Activated CD8-positive, alpha-beta memory T cell treated with anti-CD3 and anti-CD28 coated beads, Interleukin-2, amount 50 U/mL, for 4 hours (primary cell): ENCODE measurements at places on chromosomes 12 and 14.

GRCh38 chr12:132517740-132518100 lies 27.8 kb downstream of the FBRSL1 start:
- DNase-seq = no peak

GRCh38 chr14:61342932-61343331 lies 21.6 kb downstream of the PRKCH start:
- DNase-seq = no peak

DNA sequence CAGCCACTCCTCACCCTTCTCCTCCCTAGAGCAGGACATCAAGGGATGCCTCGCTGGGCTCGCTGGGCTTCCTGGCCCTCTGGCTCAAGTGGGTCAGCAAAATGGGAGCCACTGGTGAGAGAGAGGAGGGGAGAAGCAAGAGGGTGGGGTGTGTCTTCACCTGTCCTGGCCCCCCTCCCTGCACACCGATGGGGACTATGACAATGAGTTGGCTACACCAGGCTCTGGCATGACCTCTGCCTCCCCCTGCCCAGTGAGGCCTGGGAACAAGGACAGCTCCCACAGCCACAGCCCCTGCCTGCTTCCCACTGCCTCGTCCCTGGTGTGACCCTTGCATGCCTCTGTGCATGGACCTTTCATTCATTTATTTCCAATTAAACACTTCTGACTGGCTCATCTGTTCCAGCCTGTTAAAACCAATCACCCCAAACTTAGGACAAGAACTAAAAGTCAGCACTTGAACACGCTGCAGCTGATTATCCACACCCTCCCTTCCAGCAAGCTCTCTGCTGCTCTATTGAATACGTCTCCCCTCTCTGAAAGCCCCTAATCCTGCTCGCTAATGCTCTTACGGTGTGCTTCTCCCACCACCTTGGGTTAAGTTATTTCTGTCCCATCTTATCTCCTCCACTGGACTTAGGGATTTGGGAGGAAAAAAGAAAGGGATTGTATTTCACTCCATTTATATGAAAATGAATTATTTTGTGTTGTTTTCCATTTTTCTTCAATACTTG lies 5.8 kb upstream of the PPP2R5C start:
- DNase-seq = no peak

- DNase-seq = no peak
Observed at GRCh38 chr14:29810682-29811081, 117.0 kb downstream of the PRKD1 start.

GRCh38 chr14:20428010-20428365 lies 8.0 kb downstream of the KLHL33 start:
- DNase-seq = no peak

- DNase-seq = no peak
Observed at GRCh38 chr14:53390008-53390407, 236.9 kb upstream of the DDHD1 start.
